ENCODE measurements at places on chromosomes 1 and 21.

DNA sequence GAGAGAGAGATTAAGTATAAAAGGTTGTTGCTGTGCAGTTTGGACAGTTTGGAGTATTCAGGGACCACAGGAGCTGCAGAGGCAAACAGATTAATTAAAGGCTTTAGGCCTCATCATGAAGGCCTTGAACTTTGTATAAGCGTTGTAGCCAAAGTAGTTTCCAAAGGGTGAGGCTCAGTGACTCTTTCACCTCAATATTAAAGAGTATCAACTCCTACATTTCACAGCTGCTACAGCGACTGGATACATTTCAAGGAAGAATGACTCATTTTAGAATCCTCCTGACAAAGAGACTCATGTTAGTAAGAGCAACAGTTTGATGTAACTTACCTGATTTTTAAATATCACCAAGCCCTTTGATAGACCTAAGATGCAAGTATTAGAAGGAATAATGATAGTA, 355.5 kb downstream of the HLX start:
- DNase-seq = no peak

- DNase-seq = peak; percentile 79
These were observed 38.5 kb upstream of the AK4 start for GRCh38 chr1:65109487-65109886.

DNA sequence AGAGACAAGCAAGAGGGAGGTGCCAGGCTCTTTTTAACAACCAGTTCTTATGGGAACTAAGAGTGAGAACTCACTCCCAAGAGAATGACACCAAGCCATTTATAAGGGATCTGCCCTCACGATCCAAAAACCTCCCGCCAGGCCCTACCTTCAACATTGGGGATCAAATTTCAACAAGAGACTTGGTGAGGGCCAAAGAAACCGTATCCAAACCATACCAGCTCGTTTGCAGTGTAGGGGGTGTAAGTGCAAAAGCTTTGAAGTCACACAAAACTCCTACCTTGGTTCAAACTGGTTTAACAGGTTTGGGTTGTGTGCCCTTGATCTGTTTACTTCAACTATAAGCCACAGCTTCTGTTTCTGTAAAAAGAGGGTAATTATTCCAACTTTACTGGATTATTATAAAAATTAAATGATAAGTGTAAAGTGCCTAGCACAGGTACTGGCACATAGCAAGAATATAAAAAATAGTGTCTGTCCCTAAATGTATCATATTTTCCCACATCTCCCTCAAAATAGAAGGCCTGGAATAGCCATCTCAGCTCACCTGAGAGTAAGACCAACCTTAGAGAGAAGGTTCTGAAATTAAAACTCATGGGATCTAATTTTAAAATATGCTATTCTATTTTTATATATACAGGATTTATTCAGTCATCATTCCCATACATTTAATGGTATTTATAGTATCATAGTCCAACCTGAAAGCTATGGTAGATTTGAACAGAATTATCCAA, 7.0 kb upstream of the USP25 start:
- DNase-seq = no peak

- no peak for DNase-seq
These were observed 729.4 kb downstream of the MATN1 start for GRCh38 chr1:29993950-29994349.

DNA sequence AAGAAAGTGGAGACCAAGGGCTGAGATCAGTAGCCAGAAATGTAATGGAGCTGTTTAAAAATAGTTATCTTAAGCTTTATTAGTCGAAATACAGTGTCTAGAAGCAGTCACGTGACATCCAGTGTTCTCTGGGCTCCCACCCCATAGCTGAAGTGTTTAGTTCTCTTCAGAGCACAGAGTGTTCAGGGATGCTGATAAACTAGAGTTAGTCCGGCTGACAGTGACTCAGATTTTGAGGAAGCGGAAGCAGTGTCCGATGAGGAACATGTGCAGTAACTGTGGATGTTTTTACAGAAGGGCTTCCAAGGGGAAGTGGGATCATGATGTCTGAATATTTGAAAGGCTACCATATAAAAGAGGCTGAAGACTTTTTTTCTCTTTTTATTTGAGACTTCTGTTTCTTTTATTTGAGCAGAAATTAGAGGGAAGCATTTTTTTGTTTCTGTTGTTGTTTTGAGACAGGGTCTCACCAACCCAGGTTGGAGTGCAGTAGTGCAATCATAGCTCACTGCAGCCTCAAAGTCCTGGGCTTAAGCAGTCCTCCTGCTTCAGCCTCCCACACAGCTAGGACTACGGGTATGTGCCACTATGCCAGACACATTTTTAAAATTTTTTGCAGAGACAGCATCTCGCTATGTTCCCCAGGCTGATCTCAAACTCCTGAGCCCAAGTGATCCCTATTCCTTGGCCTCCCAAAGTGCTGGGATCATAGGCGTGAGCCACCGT, 124.2 kb downstream of the GALNT2 start:
- no peak for DNase-seq

DNA sequence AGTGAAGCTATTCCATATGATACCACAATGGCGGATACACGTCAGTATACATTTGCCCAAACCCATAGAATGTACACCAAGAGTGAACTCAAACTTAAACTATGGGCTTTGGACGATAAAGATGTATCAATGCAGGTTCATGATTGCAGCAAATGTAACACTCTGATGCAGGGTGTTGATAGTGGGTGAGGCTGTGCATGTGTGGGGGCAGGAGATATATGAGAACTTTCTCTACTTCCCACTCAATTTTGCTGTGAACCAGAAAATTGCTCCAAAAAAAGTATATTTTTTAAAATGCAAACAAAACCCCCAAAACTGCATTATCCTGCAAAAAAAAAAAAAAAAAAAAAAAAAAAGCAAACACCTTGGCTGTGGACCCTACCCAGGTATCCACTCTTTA, 3.4 kb downstream of the ATP1A2 start:
- DNase-seq = no peak

DNA sequence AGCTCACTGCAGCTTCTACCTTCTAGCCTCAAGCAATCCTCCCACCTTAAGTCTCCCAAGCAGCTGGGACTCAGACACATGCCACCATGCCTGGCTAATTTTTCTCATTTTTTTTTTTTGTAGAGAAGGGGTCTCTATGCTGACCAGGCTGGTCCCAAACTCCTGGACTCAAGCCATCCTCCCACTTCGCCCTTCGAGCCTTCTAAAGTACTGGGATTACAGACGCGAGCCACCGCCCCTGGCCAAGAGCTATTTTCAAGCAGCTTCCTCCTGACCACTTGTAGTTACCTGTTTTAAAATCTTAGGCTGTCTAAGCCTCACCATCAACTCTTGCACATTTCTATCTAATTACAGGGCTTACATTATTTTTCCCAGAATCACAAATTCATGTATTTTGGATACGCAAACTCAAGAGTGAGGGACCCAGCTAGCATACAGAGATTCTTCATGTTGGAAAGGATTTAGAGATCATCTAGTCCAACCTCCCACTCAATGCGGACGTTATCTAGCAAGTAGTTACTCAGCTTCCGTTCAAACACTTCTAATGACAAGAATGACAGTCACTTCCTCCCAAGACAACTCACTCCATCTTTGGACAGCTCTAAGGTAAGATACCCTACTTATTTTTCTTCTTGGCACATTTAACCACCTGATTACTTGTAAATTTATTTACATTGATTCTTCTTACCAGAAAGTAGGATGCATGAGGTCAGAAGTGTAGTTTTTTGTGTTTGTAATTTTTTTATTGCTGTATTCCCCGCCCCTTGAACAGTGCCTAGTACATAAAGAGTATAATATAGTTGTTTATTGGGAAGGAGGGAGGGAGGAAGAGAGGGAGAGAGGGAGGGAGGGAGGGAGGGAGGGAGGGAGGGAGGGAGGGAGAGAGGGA, 65.4 kb downstream of the LUZP1 start:
- no peak for DNase-seq

DNA sequence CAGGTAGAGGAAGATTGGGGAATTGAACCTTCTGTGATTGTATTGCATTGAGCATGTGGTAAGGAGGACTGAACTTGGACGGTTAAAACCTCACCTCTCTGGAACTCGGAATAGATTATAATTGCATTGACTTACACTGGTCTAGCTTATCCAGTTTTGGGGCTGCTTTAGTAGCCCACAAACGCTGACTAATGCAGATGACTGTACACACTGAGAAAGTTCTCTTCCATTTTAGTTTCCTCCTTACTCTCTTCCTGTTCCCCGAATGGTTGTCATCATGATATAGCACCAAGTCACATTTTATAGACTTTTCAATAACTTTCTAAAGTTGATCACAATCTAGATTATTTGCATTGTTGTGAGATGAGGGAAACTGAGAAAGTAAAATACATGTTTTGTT, 78.2 kb downstream of the NFIA start:
- no peak for DNase-seq

DNA sequence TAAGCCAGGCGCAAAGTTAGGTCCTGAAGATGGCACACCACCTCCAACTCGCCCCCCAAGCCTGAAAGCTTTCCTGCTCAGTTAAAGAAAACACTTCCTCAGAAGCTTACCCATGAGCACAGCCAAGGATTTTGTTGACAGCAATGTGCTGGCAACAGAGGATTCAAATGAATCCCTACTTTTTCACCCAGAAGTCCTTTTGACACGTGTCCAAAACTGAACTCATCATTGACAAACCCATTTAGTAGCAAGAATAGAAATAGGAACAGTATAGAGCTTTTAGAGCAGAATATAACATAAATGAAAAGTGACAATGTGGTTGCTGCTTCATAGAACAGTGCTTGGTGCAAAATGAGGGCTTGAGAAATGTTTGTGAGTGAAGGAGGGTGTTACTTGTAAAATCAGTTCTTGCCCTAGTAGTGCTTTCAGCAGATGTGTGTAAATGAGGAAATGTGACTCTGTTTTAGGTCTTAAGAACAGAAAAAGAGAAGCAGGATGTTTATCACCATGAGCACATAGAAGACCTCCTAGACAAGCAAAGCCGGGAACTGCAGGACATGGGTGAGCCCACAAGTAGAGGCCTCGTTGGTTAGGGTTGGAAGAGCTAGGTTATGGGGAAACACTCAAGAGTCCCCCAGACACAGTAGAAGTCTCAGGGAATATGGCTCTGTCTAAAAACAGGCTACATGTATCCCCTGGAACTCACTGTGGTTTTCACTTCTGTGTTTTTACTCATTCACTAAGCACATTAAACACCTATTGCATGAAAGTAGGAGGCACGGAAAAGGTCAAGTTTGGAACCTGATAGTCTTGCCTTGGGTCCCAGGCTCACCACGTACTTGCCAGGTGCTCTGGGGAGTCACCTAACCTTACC, 48.6 kb upstream of the TMEM125 start:
- DNase-seq = no peak

- no peak for DNase-seq
These were observed 28.0 kb upstream of the TSPAN2 start for GRCh38 chr1:115117298-115117697.

GRCh38 chr1:168958562-168959289, 147.8 kb upstream of the ATP1B1 start:
- no peak for DNase-seq

DNA sequence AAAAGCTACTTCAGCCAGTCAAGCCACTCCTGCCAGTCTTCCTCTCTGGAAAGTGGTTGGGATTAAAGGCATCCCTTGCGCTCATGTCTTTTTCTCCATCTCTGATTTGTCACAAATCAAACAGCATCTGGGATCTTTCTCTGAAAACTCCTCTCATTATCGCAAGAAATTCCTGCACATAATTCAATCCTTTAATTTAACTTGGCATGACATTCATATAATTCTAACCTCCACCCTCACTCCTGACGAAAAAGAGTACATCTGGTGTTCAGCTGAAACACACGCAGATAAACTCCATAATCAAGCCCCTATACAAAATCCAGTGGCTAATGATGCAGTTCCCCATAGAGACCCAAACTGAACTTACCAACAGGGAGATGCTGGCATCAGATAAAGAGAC, 19.4 kb upstream of the SLC2A5 start:
- no peak for DNase-seq

DNA sequence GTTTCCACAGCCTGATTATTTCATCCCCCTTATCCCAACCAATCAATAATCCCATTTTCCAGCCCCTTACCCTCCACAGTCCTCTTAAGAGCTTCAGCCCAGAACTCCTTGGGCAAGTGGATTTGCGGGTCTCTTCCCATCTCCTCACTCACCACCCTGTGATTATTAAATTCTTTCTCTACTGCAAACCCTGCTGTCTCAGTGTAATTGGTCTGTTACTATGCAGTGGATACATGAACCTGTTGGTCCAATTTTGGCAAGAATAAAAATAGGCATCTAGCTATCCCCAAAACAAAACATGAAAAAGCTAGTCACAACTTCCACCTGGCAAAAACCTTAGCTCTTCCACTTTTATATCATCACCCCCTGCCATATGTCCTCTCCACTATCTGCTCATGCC, 36.2 kb upstream of the TNFSF4 start:
- no peak for DNase-seq

DNA sequence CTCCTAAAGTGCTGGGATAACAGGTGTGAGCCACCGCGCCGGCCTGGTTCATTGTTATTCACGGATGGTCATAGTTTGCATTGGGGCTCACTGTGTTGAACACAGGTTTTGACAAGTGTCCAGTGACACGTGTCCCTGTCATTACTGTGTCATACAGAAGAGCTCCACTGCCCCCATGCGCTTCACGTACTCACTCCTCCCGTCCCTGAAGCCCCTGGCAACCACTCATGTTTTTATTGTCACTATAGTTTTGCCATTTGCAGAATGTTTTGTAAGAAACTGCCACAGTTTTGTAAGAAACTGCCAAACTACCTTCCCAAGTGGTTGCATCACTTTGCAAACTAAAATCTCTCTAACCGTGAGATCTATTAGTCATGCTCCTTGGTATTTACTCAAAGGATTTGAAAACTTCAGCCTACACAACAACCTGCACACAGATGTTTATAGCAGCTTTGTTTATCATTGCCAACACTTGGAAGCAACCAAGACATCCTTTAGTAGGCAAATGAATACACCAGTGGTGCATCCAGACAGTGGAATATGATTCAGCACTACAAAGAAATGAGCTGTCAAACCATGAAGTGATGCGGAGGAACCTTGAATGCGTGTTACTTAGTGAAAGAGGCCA, 163.2 kb upstream of the COL6A1 start:
- peak; percentile 41 for DNase-seq

- DNase-seq = peak; percentile 12
These were observed 1.1 kb downstream of the SGIP1 start for GRCh38 chr1:66535061-66535460.

DNA sequence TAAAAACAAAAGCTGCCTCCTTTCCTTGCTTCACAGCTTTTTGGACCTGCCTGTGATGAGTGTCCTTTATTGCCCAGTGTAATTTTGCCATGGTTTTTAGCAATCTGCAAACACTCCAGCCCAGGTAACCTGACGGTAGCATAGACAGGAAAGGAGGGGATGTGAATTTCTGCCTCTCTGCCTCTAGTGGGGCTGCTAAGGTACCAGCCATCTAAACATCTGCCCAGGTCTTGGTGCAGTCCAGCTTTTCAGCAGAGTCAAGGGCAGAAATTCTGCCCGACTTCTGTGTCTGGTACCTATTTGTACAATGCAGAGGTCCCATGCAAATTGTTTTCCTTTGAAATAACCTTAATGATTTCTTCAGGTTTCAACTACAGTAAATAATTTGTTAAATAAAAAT, 371.4 kb downstream of the KIF26B start:
- DNase-seq = no peak

GRCh38 chr1:192588546-192588945, 13.0 kb downstream of the RGS1 start:
- no peak for DNase-seq

All from NCI-H82 (cell line).